ENCODE measurements at places on chromosomes 2 and 18. TPM values are rescaled to one million over a fixed set of nuclear protein-coding genes. Genes with fewer than 3 reads are reported as not detected.

- no peak for DNase-seq
These were observed 83.7 kb downstream of the SDC1 start for GRCh38 chr2:20141056-20141762.

- peak; percentile 89 for DNase-seq
These were observed 54.3 kb upstream of the RMDN2 start for GRCh38 chr2:37870829-37871228.

- no peak for DNase-seq
These were observed 47.0 kb downstream of the RAPGEF4 start for GRCh38 chr2:172782506-172783164.

DNA sequence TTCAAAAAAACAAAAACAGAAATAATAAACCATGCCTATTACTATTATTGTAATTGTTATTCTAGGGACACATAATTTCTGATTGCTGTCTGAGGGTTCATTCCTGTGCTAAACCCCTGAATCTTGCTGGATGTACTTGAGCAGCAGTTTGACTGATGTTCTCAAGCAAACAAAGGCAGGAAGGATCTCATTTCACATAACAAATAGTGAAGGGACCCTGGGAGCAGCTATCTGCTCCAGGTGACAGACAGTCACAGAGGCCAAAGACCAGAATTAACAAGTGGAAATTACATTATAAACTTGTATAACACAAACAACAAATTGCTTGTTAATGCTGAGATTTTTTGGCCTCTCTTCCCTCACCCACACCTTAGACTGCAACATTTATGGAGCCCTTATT lies 284.2 kb downstream of the THSD7B start:
- DNase-seq = no peak

- DNase-seq = no peak
These were observed 520.8 kb downstream of the RNF144A start for GRCh38 chr2:7437716-7438632.

Gene EN1
- 0.41 TPM for total RNA-seq

Gene VRK2
- 17.8 TPM for total RNA-seq

DNA sequence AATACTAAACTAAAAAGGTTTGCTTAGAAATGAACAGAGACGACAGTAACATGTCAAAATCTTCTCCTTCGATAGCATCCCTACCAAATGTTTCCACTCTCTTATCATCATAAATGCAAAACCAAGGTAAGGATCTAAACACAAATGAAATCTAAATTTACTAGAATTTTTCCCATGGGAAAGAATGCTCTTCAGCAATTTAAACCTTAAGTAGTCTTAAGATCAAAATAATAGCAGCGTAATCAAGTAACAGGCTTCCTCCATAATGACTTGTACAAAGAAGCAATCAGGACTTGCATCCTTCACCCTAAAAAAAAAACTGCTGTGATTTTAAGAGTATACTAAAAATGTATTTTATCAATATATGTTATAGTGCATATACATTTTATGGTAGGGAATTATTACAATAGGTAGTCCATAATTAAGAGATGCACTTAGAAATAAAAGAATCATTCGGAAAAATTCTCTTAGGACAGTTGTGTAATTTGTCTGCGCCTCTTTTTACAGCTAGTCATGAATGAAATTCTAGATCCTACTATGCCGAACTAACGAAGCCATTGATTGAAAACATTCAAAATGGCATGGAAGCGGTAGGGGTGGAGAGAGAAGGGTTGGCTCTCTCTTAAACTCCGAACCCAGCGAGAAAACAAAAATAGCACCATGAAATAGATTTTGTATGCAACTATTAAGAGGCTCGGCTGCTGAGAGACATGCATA lies 1.3 kb downstream of the PGAP1 start:
- DNase-seq = peak; percentile 6

DNA sequence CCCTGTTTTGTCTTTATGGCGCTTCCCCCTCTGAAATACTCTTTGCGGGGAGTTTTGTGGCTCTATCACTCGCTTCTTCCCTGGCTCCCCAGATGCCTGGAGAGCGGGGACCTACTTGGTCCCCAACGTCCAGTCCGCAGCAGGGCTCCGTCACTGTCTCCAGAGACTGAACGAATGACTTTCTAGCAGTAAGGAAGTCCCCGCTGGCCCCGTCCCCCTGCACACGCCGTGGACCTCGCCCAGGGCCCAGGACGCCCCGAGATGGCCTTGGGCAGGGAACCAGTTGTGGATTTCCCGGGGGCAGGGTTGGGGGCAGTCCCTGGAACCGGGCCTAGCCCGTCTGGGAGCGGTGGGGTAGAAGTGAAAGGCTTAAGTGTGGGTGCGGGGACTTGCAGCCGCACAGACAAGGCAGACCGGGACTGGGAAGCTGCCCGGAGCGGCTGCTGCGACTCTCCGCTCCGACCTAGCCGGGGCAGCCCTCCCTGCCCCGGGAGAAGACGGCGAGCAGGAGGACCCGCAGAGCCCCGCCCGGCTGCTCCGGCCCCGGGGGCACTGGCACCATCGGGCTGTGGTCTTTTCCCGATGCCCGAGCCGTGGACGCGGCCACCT lies 821 bp upstream of the EPHA4 start:
- peak; percentile 73 for DNase-seq

DNA sequence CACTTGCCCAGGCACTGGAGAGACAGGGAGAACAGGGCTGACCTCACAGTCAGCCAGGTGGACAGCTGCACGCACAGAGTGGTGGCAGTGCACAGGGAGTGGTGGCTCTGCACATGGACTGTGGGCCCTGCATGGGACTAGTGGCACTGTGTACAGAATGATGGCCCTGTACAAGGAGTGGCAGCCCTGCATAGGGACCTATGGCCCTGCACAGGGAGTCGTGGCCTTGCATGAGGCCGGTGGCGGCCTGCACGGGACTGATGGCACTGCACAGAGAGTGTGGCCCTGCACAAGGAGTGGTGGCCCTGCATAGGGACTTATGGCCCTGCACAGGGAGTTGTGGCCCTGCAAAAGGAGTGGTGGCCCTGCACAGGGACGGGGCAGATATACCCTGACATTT lies 19.1 kb upstream of the STEAP3 start:
- no peak for DNase-seq

Gene MOB4
- 53.4 TPM for total RNA-seq

DNA sequence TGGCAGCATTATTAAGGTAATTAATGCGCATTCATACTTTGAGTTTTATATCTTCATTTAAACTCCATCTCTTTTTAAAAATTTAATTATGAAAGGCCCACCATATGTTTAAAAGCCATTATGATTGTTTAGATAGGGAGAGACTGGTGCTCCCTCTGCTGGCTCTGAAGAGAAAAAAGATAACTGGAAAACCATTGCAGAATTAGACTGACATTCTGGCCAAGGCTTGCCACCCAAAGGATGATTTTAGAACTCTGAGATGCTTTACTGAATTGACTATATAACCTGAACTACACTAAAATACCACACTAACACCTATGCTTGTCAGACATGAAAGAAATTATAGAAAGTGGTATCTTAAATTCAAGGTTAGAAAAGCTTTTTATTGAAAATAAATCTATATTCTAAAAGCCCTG lies 127.6 kb upstream of the SPOPL start:
- peak; percentile 65 for DNase-seq

DNA sequence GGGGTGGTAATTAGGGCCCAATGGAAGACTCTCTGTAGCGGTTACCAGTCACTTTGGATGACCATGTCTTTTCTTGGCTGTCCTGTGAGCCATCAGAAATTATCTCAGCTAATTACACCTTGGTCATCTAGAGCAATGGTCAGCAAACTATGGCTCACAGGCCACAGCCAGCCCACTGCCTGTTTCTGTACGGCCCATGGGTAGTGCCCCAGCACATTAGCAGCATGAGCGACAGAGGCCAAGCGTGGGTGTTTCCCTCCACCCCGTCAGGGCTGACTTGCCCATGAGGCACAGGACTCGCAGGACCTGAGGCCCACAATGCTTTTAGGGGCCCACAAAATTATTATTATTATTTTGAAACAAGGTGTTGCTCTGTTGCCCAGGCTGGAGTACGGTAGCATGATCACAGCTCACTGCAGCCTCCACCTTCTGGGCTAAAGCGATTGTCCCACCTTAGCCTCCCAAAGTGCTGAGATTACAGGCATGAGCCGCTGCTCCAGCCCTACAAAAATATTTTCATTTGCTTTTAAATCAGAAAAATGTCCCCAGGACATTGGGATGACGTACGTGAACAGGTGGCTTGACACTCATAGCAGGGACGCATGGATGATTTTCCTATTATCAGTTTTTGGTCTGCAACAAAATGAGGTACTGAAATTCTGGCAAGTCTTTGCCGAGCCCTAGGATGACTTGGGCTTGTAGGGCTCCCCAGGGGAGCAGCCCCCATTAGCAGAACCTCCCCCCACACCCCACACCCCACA lies 29.3 kb upstream of the CEP68 start:
- no peak for DNase-seq

Gene HJURP
- 9.8 TPM for total RNA-seq

DNA sequence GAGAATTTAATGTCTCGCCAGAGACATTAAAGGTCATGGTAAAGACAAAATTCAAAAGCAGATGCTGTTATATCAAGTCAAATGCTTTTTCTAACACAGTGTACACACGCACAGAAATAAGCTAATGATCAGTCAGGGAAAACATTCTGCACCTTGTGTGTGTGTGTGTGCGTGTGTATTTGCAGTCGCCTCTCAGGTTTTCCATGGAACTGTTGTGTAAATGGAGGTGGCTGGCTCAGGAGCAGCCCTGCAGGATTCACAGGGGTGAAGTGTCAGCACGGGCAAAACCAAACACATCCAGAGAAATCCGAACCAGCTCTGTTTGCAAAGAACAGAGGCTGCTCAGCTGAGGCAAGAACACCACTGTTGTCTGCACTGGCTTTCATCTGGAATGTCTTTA lies 76.2 kb upstream of the YWHAQ start:
- DNase-seq = no peak

DNA sequence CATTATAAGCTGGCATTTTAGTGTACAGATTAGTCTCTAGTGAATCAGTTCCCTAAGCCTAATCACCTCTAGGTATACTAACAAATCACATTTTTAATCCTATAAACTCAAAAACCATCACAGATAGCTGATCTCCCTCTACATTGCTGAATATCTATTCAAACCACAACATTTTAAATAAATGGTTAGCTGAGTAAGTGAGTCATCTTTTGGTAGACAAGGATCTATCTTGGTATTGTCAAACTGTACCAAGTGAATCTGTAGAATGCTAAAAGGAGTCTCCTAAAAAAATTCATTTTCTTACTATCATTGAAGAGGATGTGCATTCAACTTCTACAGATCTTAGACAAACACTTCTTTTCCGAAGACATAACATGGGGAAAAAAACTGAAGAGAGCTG lies 40.7 kb downstream of the INO80D start:
- DNase-seq = no peak

GRCh38 chr2:185291035-185291647 lies 447.5 kb upstream of the FSIP2 start:
- DNase-seq = peak; percentile 32

Gene SNTG2
- total RNA-seq = 2.7 TPM

Gene SLC4A3
- total RNA-seq = 1.5 TPM

Gene TMEM87B
- total RNA-seq = 26.4 TPM

Gene ELOA2
- total RNA-seq = not detected

Gene ANKRD36C
- 165 TPM for total RNA-seq

DNA sequence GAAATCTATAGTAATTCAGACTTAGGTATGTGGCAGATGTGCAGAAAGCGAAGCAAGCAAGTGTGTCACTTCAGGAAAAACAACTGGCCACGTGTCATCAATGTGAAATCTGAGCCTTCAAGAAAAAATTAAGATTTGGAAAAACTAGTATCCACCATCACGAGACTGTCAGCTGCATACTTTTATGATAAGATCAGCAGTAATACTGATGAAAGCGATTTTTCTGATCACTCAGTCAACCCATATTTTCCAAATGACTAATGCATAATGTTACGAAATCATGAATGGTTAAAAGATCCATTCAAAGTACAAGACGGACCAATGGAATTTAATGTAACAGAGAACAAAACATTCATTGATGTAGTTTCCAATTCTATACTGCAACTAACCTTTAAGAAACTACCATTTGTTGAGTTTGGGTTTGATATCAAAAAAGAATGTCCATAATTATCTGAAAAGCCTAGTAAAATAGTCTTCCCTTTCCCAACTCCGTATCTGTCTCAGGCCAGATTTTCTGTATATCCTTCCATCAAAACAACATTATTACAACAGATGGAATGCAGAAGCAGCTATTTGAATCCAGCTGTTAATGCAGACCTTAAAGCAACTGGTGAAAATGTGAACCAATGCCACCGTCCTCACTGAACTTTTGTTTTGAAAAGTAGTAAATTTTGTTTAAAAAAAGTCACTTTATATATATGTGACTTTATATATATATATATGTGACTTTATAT lies 17.0 kb upstream of the BCL2 start:
- peak; percentile 14 for DNase-seq

GRCh38 chr2:78260861-78261260 lies 738.7 kb upstream of the LRRTM4 start:
- DNase-seq = no peak

DNA sequence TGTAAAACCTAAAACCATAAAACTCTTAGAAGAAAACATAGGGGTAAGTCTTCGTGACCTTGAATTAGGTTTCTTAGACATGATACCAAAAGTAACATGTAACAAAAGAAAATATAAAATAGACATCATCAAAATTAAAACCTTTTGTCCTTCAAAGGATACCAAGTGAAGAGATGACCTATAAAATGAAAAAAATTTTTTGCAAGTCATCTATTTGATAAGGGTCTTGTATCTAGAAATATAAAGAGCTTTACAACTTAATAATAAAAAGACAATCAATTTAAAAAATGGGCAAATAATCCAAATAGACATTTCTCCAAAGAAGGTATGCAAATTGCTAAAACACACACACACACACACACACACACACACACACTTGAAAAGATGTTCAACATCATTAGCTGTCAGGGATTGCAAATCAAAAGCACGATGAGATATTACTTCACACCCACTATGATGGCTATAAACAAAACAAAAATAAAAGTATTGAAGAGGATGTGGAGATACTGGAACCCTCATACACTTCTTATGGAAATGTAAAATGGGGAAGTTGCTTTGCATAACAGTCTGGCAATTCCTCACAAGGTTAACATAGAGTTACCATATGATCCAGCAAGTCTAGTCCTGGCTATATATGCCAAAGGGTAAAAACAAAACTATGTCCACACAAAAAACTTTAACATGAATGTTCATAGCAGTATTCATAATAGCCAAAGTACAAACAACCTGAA lies 23.3 kb downstream of the SPDYA start:
- DNase-seq = no peak

DNA sequence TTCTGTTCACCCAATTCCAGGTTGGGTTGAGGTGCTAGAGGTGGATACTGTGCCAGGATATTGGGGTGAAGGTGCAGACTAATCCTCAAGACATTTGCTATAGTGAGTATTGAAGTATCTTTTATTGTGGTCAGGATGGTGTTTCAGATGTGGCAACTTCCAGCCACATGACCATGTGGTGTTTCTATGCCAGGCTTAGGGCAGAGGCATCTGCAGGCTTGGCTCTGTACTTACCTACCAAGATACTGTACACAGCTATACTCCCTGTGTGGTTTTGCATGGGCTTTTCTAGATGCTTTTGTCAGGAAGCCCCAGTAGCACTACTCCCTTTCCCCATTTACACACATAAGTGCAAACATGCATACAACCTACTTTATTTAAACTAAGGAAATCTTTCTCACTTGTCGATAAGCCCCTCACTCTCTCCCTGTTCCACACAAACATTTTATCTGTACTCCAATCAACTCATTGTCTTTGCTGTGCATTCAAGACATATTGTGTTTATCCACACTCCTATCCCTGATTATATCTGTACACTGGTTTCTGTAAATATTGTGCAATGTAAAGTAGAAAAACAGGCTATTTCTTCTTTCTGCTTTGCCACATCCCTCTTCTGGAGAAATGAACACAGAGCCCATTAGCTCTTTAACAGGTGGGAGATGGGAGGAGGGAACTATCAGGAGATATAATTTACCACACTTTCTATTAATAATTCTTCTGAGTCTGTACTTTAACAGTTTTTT lies 12.3 kb downstream of the ARL6IP6 start:
- DNase-seq = no peak

Gene RFTN2
- total RNA-seq = 20.4 TPM
